Head of caudate nucleus (tissue), 42 donors: ENCODE measurements at places on chromosomes 1 and 21.
A peak's percentile ranks its signal among the peaks of the same experiment; 100 is the strongest.

- no peak for DNase-seq
Measured at GRCh38 chr1:2943686-2944260, 77.5 kb upstream of the ACTRT2 start.

DNA sequence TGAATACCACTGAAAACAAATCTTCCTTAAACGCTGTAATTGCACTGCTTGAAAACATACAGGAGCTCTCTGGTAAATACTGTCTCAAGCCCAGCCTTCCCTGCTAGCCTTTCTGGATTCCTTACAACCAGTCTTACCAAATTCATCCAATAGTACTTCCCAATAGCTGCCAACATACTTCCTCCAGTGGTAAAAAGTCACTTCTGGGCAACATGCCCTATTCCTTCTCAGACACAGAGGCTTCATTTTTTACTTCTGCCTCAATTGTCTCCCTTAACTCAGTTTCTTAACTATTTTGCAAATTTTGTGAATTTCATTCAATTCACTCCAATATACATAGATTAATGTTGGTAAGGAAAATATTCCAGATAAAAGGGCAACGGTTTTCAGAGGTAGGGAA lies 166.3 kb downstream of the TBX15 start:
- no peak for DNase-seq

DNA sequence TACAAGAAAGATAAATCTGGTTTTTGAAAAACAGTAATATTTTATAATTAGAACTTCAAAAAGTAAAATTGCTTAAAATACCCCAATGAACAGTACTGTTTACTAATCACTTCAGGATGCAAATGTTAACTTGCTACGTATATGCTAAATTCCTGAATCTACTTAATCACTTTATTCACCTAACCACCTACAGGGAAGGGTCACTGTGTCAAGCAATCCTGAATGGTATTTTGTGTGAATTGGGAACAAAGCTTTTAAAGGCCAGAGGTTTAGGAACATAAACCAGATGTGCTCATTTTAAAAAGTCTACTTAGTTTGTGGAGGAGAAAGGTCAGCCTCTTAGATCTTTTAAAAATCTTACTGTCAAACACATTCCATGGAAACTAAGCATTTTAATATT lies 1143.0 kb upstream of the ADGRL2 start:
- no peak for DNase-seq

GRCh38 chr1:169570172-169570574 lies 16.1 kb downstream of the F5 start:
- no peak for DNase-seq

DNA sequence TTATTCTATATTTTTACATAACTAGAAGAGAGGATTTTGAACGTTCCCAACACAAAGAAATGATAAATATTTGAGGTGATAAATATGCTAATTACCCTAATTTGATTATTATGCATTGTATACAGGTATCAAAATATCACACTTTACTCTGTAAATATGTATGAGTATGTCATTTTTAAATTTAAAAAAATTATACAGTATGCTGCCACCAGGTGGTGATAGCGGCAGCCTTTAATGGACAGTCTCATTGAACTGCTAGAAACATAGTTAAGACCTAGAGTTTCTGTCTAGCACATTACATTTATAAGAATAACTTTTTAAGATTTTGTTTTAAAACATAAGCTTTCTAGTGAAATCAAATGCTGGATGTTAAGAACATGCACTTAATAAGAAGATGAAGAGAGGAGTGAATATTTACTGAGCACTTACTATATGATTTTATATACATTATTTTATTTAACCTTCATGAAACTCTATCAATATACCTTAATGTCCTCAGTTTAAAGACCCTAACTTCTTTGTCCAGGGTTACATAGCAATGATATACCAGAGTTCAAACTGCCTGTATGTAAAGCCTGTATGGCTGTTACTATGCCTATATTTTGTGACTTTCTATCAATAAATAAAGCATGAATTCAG lies 207.1 kb downstream of the NUF2 start:
- DNase-seq = no peak

DNA sequence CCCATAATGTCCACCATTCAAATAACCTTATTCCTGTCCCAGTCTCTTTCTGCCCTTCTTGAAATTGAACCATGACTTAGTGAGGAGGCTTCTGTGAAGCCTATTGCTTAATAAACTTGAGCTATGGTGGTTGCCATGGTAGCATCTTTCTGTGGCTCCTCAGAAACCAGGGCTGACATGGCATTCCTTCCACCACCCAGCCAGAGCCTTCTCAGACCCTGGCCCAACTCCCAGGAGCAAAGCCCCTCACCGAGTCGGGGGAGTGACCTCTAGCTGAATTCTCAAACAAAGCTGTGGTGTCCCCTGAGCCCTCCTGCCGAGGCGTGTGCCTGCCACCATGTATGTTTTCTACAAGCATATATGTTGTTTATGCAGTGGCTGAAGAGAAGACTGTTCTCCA lies 259.1 kb downstream of the CACNA1E start:
- DNase-seq = no peak

GRCh38 chr21:43813656-43813980 lies 24.2 kb downstream of the RRP1 start:
- DNase-seq = no peak

DNA sequence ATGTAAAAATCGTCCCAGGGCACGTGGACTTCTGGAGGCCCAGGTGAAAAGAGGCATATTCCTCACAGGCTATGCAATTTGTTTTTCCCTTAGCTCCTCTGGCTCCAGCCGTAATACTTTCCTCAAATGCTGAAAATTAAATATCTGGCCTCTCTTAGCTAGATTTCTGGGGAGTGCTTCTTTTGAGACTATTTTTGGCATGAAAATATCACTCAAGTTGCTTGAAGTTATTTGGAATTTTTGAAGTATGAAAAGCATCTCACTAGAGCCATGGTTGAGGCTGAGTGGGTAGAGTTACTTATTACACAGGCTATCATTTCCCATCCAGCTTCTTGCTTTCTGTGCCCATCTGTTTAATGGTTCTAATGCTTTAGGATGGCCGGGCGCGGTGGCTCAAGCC lies 59.7 kb downstream of the MYOM3 start:
- no peak for DNase-seq

DNA sequence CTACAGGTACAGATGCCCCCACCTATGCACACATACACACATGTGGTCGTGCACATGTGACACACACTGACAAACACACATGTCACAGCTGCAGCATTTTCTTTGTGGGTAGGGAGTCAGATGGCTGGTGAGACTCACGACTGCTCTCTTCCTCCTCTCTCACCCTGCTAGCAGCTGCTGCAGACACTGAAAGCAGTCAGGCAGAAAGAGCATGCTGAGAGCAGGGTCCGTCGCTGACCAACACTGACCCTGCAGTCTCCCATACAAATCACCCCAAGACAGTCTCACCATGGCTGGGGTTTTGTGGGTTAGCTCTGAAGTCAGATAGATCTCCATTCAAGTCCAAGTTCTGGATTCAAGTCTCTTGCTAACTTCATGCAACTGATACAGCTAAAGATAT lies 188.3 kb downstream of the ASTN1 start:
- DNase-seq = no peak

DNA sequence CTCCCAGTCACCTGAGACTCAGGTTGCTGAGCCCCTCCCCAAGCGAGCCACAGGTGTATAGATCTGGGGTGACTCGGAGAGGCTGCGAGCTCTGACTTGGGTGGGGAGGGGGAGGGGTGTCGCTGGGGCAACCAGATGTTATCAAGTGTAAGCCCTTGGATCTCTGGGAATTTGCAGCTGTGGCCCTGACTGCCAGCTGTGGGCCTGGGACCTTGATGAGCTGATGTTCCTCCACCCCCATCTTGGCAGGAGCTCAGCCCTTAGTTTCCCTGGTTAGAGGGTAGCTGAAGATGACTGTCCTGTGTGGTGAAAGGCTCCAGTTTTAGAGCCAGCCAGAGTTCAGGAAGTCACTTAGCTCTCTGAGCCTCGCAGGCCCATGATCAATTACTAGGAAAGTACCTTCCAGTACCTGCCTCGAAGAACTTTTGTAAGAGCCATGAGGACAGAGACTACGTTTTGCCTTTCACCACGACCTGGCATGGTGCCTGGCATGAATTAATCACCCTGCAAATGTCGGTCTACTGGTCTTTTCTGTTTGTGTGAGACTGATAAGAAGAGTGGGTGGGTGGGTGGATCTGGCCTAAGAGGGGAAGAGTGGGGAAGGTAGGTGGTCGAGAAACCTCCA lies 55.8 kb downstream of the YARS1 start:
- no peak for DNase-seq

DNA sequence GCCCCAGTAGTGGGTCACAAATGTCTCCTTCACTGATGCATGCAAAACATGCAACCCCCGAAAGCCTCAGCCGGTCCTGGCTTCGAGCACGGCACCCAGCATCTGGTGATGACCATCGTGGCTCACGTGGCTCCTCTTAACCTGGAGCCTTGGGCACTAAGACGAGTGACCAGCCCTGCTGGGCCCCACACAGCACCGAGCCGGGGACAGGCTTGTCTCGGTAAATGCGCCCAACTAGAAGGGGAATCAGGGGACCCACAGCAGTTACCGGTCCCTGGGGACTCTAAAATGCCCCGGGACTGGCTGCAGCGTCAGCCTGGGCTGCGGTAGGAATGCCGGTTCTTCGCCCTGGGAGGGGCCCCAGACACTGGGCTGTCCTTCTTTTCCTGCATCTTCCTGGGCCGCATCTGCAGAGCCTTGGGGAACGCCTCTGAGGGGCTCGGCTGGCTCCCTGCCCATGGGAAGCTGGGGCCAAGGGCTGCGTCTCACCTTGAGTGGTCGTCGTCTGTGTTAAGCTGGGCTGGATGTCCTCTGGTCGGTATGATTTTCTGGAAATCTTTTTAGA lies 13.1 kb upstream of the TTC34 start:
- DNase-seq = no peak

DNA sequence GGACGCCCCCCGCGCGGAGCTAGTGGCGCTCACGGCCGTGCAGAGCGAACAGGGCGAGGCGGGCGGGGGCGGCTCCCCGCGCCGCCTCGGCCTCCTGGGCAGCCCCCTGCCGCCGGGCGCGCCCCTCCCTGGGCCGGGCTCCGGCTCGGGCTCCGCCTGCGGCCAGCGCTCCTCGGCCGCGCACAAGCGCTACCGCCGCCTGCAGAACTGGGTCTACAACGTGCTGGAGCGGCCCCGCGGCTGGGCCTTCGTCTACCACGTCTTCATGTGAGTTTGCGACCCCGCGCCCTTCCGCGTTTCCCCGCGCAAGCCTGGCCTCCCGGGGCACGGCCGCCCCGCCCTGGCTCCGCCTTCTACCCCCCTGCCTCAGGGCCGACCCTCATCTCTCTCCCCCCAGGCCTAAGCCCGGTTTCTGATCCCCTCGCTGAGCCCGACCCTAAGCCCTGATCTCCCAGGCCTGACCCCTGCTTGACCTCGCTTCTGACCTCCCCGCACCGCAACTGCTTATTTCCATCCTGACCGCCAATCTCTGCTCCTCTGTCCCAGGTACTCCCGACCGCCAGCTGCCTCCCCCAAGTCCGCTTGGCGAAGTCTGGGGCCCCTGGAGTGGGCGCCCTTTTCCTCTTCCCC lies 669 bp downstream of the KCNQ4 start:
- DNase-seq = no peak

GRCh38 chr1:49229555-49229954 lies 452.9 kb upstream of the BEND5 start:
- no peak for DNase-seq

- DNase-seq = no peak
Measured at GRCh38 chr1:220885971-220886370, 6.7 kb downstream of the HLX start.

GRCh38 chr1:17434601-17435000 lies 4.9 kb downstream of the RCC2 start:
- DNase-seq = no peak

- DNase-seq = no peak
Measured at GRCh38 chr1:59123081-59123681, 173.7 kb upstream of the FGGY start.

DNA sequence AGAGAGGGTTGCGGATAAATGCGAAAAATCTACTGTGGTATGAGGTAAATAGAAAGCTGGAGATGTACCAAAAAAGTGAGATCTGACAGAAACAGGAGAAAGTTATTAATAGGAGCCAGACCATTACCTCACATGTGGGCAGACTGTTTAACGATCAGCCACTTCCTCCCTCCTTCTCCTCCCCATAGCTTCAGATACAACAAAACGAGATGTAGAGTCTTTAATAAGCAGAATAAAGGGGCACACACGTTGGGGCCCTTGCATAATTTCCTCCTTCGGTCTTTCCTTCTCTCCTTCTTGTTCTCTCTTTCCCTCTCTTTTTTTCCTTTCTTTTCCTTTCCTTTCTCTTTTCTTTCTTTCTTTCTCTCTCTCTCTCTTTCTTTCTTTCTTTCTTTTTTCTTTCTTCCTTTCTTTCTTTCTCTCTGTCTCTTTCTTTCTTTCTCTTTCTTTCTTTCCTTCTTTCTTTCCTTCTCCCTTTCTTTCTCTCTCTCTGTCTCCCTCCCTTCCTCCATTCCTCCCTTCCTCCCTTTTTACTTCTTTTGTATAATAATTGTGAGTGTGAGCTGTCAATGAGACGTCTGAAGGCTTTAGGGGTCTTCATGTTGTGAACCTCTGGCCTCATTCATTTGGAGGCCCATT lies 242.1 kb downstream of the GRIK1 start:
- DNase-seq = no peak

DNA sequence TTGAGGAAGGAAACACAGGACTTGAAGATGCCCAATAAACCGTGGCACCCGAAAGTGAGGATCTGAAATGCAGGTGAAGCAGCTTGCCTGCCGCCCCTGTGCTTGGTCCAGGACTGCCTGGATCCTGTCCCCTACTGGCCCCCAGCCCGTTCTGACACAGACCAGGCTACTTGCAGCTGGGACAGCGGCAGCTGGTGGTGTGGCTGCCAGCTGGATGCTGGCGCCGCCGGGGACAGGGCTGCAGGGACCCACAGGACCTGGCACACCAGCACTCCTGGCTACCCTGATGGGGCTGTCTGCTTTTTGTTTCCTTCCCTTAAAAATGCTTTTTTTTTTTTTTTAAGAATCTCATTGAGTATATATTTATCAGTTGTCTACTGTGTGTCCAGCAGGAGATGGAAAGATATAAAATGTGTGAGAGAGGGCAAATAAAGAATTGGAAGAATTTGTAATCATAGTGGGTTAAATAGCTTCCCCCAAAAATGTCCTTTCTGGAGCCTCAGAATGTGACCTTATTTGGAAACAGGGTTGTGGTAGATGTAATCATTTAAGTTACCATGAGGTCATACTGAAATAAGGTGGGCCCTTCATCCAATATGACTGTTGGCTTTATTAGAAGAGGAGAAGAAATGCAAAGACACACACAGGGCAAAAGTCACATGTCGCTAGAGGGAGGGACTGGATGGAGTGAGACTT lies 165.6 kb downstream of the DSCAM start:
- DNase-seq = peak; percentile 57

GRCh38 chr1:201759194-201759815 lies 69.7 kb upstream of the IPO9 start:
- no peak for DNase-seq

GRCh38 chr21:42525029-42525581 lies 11.5 kb downstream of the SLC37A1 start:
- no peak for DNase-seq

- DNase-seq = no peak
Measured at GRCh38 chr1:228650141-228650540, 85.1 kb upstream of the RHOU start.
